Muscle of leg (tissue), 16 donors: ENCODE measurements at places on chromosomes 7 and 10. TPM values are rescaled to one million over a fixed set of nuclear protein-coding genes. Genes with fewer than 3 reads are reported as not detected.

DNAH11 gene
- polyA plus RNA-seq = 0.83 TPM

HOXA3 gene
- polyA plus RNA-seq = 12.5 TPM

CYP2C8 gene
- polyA plus RNA-seq = 0.39 TPM

HOGA1 gene
- polyA plus RNA-seq = 0.78 TPM

BTBD16 gene
- not detected for polyA plus RNA-seq

PON3 gene
- polyA plus RNA-seq = 5.8 TPM

BMPR1A gene
- polyA plus RNA-seq = 47.5 TPM

FAM241B gene
- 0.45 TPM for polyA plus RNA-seq

TWNK gene
- polyA plus RNA-seq = 11.3 TPM

OR2A1 gene
- polyA plus RNA-seq = 0.37 TPM
